ENCODE measurements at places on chromosomes 2 and 18.
A peak's percentile ranks its signal among the peaks of the same experiment; 100 is the strongest.

DNA sequence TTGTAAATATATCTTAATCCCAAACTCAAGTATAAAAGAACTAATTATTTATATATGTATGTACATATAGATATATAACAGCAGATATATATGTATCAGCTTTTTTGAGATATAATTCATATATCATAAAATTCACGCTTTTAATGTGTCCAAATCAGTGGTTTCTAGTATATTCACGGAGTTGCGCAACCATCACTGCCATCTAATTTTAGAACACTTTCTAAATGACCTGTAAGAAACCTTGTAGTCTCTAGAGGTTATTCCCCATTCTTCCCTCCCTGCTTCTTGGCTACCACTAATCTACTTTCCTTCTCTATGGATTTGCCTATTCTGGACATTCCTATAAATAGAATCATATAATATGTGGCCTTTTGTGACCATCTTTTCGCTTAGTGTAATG lies 163.5 kb upstream of the TCF4 start:
- no peak for DNase-seq

DNA sequence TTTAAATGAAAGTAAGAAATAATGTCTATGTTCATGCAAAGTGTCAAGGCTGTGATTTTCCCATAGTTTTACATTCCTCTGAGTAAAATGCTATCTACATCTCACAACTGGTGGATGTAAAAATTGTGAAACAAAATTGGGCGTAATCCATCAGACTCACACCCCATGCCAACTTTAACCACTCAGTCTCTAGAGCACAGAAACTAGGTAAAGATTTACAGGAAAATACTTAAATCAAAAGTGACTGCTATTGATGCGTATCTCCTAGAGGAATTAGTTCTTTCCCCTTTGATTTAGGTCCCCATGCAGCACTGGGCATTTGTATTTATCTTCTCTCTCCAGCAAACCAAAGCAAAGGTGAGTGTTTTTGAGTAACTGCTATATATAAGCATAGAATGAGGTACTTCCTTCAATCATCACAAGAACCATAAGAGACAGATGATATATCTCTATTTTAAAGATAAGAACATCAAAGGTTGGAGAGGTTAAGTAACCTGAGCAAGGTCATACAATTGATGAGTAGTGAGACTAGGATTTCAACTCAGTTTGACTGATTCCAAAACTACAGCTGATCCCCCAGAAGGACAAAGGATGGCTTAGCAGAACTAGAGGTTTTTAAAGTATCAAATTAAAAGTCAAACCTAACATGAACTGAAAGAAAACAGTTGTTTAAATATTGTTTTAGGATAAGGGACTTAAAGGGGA lies 594.0 kb upstream of the ACVR2A start:
- no peak for DNase-seq

DNA sequence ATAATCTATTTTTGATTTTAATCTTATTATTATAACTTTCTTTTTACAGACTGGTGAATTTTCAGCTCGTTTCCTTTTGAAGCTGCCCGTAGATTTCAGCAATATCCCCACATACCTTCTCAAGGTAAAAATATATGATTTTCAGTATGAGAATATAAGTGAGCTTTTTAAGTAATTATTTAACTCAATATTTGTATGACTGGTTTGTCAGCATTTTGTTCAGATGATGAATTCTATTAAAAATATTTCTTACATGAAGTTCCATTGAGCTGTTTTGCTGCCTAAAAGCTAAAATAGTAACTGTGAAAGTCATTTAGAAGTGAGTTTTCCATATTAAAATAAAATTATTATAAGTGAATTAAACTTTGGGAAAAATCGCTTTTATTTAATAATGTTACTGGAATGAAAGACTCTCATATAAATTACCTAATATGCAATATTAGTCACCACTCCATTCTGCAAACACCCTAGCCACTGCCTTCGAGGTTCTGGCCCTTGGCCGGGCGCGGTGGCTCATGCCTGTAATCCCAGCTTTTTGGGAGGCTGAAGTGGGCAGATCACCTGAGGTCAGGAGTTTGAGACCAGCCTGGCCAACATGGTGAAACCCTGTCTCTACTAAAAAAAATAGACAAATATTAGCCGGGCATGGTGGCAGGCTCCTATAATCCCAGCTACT lies 155.3 kb downstream of the BABAM2 start:
- DNase-seq: no peak

GRCh38 chr2:4247791-4248190 lies 544.4 kb downstream of the DCDC2C start:
- no peak for DNase-seq

DNA sequence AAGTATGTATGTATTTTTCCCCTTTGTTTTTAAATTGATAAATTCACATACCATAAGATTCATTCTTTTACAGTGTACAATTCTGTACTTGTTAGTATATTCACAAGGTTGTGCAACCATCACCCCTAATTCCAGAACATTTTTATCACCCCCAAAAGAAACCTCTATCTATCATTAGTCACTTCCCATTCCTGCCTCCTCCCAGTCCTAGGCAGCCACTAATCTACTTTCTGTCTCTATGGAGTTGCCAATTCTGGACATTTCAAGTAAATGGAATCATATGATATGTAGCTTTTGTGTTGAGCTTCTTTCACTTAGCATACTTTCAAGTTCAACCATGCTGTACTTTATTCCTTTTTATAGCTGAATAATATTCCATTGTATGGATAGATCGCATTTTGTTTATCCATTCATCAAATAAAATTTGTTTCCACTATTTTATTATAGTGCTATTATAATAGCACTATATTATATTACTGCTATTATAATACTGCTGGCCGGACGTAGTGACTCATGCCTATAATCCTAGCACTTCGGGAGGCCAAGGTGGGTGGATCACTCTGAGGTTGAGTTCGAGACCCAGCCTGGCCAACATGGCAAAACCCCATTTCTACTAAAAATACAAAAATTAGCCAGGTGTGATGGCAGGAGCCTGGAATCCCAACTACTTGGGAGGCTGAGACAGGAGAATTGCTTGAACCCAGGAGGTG lies 10.9 kb downstream of the STARD7 start:
- no peak for DNase-seq

DNA sequence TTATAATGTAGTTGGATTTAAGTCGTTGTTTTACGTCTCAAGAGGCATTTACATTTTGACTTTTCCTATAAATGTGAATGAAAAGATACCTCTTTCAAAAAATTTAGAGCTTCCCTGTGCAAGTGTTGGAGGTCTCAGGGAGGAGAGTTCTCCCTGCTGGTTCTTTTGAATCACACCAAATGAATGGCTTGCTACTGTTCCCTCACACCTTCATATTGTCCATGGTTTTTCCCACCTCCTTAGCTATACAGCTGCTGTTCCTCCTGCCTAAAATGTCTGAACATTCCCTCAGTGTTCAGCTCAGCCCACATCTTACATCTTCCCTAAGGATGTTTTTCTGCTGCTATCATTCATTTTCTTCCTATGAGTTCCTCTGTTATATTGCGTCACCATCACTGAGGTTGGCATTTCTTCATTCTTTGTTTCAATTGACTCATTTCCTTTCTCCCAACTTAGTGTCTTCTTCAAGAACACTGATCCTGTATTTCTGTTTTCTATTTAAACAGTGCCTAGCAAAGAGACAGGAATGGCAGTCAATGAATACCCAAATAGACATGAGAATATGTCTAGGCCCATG lies 46.0 kb downstream of the COX7A2L start:
- peak; percentile 93 for DNase-seq

- DNase-seq: peak; percentile 60
Observed at GRCh38 chr2:95348609-95349567, 51.7 kb downstream of the KCNIP3 start.

DNA sequence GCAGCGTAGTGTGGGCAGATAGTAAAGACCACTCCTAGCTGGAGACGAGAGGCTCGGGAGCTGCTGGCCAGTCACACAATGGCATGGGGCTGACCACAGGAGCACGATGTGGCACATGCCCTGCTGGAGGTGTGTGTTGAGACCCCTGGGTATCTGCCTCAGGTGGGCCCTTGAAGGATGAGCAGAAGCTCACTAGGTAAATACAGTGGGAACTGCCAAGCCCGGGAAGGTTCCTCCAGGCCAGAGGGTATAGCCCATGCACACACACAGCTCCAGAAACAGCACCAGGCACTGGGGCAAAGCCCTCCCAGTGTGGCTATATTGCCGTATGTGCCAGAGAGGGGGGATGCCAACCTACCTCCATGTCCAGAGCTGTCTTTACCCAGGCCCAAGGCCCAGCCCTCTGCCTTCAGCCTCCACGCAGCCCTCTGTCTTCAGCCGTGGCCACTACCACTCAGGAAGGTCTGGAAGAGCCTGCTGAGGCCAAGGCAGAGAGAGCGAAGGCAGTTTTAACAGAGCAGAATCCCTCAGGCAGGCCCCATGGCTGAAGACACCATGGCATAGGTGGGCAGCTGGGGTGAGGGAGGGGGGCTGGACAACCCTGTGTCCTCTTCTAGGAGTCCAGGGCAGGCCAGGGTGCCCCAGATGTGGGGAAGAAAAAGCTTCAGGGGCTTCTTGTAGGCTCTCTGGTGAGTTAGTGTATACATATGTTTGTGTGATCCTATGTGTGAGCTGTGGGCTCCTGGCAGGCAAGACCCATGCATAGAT lies 7.0 kb upstream of the ARID5A start:
- DNase-seq: no peak

- DNase-seq: no peak
Observed at GRCh38 chr2:173672573-173673340, 292.4 kb downstream of the SP3 start.

- no peak for DNase-seq
Observed at GRCh38 chr2:104874230-104874629, 20.3 kb downstream of the POU3F3 start.

DNA sequence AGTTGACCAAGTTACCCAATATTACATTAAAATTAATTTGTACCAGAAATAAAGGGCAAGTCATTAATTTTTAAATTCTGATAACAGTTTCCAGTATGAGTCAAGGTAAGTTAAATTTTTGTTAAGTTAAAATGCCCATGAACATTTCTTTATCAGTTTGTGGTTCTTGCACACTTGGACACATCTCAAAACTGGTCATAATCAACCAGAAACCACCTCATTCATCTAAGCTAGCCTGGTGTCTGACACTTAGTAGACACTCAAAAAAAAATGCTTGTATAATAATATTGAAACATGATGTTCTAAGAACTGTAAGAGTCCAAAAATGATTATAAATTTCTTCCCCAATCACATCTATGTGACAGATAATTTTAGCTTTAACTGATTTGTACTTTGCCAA lies 62.4 kb downstream of the SATB2 start:
- DNase-seq: no peak

- peak; percentile 35 for DNase-seq
Observed at GRCh38 chr18:37385846-37386778, 179.5 kb downstream of the CELF4 start.

DNA sequence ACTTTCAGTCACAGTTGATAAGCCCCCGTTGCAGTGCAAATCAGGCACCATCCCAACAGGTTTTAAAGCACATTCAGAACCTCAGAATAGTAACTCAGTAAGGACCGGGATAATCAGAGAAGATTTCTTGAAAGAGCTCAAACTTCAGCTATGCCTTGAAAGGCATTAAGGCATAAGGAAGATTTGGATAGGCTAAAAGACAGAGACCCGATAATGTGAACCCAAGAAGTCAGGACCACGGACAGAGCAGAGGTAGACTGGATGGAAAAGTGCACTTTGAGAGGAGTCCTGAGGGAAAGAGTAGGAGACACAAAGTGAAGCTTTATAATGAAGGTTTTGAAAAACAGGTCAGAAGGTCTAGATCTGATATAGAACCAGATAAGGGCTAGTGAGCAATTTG lies 36.9 kb upstream of the KLF7 start:
- peak; percentile 22 for DNase-seq

- DNase-seq: no peak
Observed at GRCh38 chr2:10312437-10312957, 9.8 kb downstream of the HPCAL1 start.

- DNase-seq: no peak
Observed at GRCh38 chr18:56962322-56962721, 184.6 kb upstream of the BOD1L2 start.

DNA sequence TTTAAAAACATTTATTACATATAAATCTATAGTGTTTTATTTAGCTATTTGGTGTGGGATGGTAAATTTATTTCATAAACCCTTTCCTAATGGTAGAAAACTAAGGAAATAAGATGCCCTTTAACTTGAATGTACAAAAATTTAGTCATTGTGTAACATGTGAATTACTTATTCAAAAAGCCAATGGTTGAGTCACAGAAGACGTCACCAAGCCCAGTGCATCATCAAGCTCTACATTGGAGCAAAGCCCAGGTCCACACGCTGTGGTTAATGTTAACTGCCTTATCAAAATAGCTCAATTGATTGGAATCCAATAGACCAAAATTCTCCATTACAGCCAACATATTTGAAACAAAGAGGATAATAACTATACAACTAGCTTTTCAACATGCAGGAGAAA lies 145.5 kb upstream of the LYPD1 start:
- peak; percentile 67 for DNase-seq

GRCh38 chr2:81976998-81977397 lies 1672.4 kb upstream of the LRRTM1 start:
- no peak for DNase-seq

GRCh38 chr2:102780467-102780866 lies 18.6 kb downstream of the TMEM182 start:
- DNase-seq: no peak

- no peak for DNase-seq
Observed at GRCh38 chr18:31591113-31591512, 564 bp upstream of the TTR start.
